ENCODE measurements at places on chromosomes 16 and 17. TPM values are rescaled to one million over a fixed set of nuclear protein-coding genes. Genes with fewer than 3 reads are reported as not detected.

- DNase-seq = no peak
- H3K4me3 ChIP-seq = no peak overlapping the region
- H3K4me1 ChIP-seq = no peaks in the 10 kb centered on the region
- no peaks in the 10 kb centered on the region for H3K36me3 ChIP-seq
- H3K27me3 ChIP-seq = peaks cover 2% of the 10 kb centered on the region
Observed at GRCh38 chr17:44664867-44665266, 8.6 kb downstream of the MEIOC start.

DNA sequence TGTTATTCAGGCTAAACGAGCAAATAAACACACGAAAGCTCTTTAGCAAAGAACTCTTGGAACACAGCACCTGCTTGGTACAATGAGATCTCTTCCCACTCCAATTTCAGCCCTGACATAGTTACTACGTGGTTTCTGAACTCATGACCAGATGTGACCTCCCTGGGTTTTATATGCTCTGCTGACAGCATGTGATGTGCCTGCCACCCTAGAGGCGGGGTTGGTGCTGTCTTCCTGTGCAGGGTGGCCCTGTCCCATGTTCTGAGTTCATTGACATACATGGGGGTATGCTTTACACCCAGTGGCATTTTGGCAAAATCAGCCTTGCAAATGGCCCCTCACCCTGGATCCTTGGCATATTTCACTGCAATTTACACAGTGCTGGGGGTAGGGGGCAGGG lies 475.3 kb upstream of the ZFHX3 start:
- H3K27me3 ChIP-seq = no peaks in the 10 kb centered on the region
- no peak overlapping the region for H3K27ac ChIP-seq
- no peak for DNase-seq
- H3K4me1 ChIP-seq = no peaks in the 10 kb centered on the region

DNA sequence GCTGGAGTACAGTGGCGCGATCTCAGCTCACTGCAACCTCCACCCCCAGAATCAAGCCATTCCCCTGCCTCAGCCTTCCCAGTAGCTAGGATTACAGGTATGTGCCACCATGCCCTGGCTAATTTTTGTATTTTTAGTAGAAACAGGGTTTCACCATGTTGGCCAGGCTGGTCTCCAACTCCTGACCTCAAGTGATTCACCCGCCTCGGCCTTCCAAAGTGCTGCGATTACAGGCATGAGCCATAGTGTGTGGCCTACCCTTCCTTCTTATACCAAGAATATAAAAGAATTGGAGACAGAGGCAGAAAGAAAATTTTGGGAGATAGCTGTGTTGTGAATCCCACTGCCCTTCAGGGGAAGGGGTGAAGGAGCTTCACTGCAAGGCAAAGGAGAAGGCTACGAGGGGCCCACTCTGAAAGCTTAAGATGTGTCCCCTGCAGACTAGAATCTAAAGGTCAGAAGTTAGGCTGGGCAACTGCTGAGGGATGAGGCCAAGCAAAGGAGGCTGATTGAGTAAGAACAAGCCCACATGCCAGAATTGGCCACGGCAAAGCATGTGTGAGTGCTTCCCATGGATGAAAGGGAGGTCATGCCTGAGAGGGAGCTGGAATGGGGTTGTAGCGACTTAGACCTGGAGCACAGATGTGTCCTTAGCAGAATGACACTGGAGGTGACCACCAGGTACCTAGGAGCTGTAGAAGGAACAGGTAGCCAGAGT lies 8.4 kb upstream of the CRYBA1 start:
- DNase-seq = no peak
- no peaks in the 10 kb centered on the region for H3K27me3 ChIP-seq
- H3K4me3 ChIP-seq = no peak overlapping the region
- no peaks in the 10 kb centered on the region for H3K36me3 ChIP-seq
- no peaks in the 10 kb centered on the region for H3K4me1 ChIP-seq

- H3K27me3 ChIP-seq = no peaks in the 10 kb centered on the region
- peak; percentile 59 for DNase-seq
Observed at GRCh38 chr17:58487589-58488427, at the start of gene HSF5. HSF5 (minus strand) TSS chr17:58488408; CDS start chr17:58488274, 134 bp downstream.

GRCh38 chr16:69747115-69747514 lies 7.6 kb downstream of the NOB1 start:
- H3K27ac ChIP-seq = no peak overlapping the region
- no peak overlapping the region for H3K4me3 ChIP-seq
- no peaks in the 10 kb centered on the region for H3K27me3 ChIP-seq
- no peaks in the 10 kb centered on the region for H3K4me1 ChIP-seq
- DNase-seq = no peak

DNA sequence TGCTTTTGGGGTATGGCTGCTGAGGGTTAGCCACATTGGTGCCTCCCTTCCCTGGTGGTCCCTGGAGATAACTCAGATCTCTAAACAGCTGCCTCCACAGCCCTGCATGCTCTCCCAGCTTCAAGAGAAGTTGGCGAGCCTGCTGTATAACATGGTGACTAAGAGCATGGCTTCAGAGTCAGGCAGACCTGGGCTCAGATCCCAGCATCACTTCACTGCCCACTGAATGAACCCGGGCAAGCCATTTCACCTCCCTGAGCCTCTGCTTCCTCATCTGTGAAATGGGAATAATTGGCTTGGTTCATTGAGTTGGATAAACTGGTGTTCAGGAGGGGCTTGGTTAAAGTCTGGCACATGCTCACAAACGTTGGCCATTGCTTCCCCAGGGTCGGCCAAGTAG lies 16.6 kb downstream of the KIF1C start:
- no peaks in the 10 kb centered on the region for H3K27me3 ChIP-seq
- H3K4me1 ChIP-seq = peaks cover 8% of the 10 kb centered on the region

GRCh38 chr16:2243781-2244180 lies 7.5 kb downstream of the DNASE1L2 start:
- no peak overlapping the region for H3K4me3 ChIP-seq
- DNase-seq = no peak
- H3K4me1 ChIP-seq = no peaks in the 10 kb centered on the region
- H3K27ac ChIP-seq = no peak overlapping the region
- no peaks in the 10 kb centered on the region for H3K27me3 ChIP-seq

DNA sequence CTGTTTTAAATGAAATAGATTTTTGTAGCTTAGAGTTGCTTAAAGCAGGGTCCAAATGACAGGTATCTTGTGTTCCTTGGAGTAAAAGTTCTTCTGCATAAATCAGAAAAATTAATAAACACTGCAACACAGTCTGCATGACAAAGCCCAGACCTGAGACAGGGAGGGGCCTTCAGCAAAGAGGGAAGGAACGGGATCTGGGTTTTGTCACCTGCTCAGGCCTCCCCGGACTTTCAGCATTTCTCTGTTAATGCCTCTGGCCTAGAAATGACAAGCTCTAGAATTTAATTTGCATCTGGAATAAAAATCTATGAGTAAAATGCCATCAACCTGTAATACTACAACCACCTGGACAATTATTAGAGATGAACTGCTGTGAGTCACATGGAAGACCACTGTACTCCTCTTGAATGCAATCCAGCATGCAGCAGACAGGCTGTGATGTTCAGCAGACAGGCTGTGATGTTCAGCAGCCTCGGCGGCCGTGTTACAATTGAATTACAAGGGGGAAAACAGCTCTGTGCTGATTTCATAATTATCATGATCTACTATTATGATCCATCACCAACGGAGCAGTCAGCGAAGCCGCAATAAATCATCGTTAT lies 170.2 kb downstream of the TOX3 start:
- no peaks in the 10 kb centered on the region for H3K27me3 ChIP-seq
- no peaks in the 10 kb centered on the region for H3K36me3 ChIP-seq
- H3K27ac ChIP-seq = no peak overlapping the region

DNA sequence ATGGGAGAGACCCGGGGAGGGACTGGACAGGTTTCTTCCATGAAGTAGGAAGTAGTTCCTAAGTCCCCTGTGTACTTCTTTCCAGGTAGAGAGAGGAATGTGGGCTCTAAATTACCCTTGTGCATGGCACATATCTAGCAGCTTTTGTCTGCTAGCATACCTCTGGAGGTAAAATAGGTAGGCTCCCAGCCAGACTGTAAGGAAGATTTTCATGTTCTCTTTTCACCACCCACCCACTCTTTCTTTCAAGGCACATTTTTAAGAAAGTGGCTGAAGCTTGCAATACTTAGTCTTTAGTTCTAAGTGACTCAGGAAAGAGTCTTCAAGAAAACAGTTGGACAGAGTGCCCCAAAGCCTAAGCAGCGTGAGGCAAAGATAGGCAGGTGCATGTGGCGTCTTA lies 9.2 kb downstream of the MINK1 start:
- H3K4me3 ChIP-seq = no peak overlapping the region
- no peak for DNase-seq
- H3K36me3 ChIP-seq = peaks cover 3% of the 10 kb centered on the region
- no peak overlapping the region for H3K27ac ChIP-seq
- no peaks in the 10 kb centered on the region for H3K27me3 ChIP-seq
- H3K4me1 ChIP-seq = peaks cover 8% of the 10 kb centered on the region

- no peak overlapping the region for H3K4me3 ChIP-seq
- H3K27ac ChIP-seq = no peak overlapping the region
- no peak for DNase-seq
- peaks cover 2% of the 10 kb centered on the region for H3K4me1 ChIP-seq
- no peaks in the 10 kb centered on the region for H3K36me3 ChIP-seq
Observed at GRCh38 chr17:73549841-73550430, 94.3 kb downstream of the SDK2 start.

GRCh38 chr17:56136301-56136700 lies 17.0 kb upstream of the ANKFN1 start:
- H3K27me3 ChIP-seq = no peaks in the 10 kb centered on the region
- H3K36me3 ChIP-seq = no peaks in the 10 kb centered on the region
- no peak for DNase-seq
- no peak overlapping the region for H3K27ac ChIP-seq
- H3K4me1 ChIP-seq = peaks cover 2% of the 10 kb centered on the region

DNA sequence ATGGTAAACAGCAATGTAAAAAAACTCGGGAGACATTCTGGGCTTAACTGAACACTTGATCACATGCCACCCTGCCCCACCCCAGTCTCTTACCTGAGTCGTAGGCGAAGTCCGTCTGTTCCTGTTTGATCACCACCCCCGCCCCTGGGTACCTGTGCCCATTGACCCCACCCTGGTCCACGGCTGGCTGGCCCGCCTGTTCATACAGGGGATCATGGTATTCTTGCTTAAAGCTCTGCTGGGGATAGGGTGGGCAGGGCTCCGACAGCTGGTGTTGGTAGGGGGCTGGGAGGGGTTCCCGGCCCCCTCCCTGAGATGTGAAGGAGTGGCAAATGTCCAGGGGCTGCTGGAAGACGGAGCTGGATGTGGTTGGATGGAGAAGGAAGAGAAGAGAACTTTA lies 13.6 kb downstream of the ETV4 start:
- H3K36me3 ChIP-seq = peaks cover 10% of the 10 kb centered on the region
- H3K4me3 ChIP-seq = no peak overlapping the region
- no peak for DNase-seq
- H3K4me1 ChIP-seq = peaks cover 7% of the 10 kb centered on the region
- H3K27ac ChIP-seq = no peak overlapping the region
- no peaks in the 10 kb centered on the region for H3K27me3 ChIP-seq

- no peak overlapping the region for H3K27ac ChIP-seq
- H3K4me1 ChIP-seq = peaks cover 4% of the 10 kb centered on the region
- H3K36me3 ChIP-seq = no peaks in the 10 kb centered on the region
- H3K27me3 ChIP-seq = no peaks in the 10 kb centered on the region
- DNase-seq = no peak
Observed at GRCh38 chr17:42865638-42866094, 14.7 kb downstream of the AOC3 start.

GRCh38 chr17:13583996-13584700 lies 17.6 kb downstream of the HS3ST3A1 start:
- no peak overlapping the region for H3K4me3 ChIP-seq
- no peaks in the 10 kb centered on the region for H3K27me3 ChIP-seq
- no peaks in the 10 kb centered on the region for H3K4me1 ChIP-seq
- DNase-seq = no peak
- no peak overlapping the region for H3K27ac ChIP-seq

GRCh38 chr16:72666267-72666666 lies 381.7 kb downstream of the ZFHX3 start:
- H3K36me3 ChIP-seq = no peaks in the 10 kb centered on the region
- no peak overlapping the region for H3K4me3 ChIP-seq
- H3K27me3 ChIP-seq = no peaks in the 10 kb centered on the region
- H3K4me1 ChIP-seq = peaks cover 10% of the 10 kb centered on the region
- DNase-seq = no peak
- no peak overlapping the region for H3K27ac ChIP-seq

DNA sequence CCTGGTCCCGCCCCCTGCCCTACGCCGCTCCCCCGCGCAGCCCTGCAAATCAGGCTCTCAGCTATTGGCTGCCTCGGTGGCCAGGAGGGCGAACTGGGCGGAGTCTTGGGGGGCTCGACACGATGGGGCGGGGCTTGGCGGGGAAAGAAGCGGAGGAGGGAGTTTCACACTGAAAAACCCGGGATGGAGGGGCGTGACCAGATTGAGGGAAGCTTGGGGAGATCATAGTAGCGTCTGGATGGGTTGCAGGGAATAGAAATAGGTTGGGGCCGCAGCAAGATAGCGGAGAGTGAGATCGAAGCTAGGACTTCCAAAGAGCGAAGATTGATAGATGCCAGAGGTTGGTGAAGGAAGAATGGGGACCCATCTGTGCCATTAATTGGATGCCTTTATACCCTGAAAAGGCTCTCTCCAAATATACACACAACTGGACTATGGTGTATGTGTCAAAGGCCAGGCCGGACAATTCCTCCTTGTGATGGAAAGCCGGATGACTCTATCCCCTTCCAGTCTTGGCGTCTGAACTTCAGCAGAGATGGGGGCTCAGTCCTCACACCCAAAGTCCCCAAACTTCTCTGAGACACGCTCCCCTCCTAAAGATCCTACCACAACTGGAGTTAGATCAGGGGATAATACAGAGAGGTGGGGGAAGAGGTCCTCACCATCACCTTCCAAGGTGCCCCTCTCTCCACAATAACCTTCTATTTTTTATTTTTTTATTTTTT lies 376 bp upstream of the STAC2 start:
- H3K4me1 ChIP-seq = peaks cover 6% of the 10 kb centered on the region
- H3K27ac ChIP-seq = no peak overlapping the region
- peaks cover 89% of the 10 kb centered on the region for H3K27me3 ChIP-seq
- no peaks in the 10 kb centered on the region for H3K36me3 ChIP-seq
- no peak overlapping the region for H3K4me3 ChIP-seq

DNA sequence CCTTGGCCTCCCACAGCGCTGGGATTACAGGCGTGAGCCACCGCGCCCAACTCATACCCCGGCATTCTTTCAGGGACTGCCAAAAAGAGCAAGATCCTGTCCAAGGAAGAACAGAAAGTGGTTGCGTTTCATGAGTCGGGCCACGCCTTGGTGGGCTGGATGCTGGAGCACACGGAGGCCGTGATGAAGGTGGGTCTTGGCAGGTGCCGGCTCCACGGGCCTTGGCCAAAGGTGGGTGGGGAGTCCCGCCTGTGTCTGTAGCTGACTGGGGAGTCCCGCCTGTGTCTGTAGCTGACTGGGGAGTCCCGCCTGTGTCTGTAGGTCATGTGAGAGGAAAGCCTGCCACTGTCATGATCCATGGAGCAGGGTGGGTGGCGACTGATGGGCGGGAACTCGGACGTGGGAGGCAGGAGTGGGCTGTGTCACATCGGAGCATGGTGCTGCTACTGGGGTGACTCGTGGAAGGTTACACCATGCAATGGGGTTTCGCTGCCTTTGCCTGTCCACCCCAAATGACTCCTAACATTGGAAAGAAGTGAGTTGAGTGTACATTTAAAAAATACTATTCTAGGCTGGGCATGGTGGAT lies 10.0 kb upstream of the RPL13 start:
- H3K27ac ChIP-seq = no peak overlapping the region
- peaks cover 16% of the 10 kb centered on the region for H3K4me1 ChIP-seq
- peaks cover 84% of the 10 kb centered on the region for H3K36me3 ChIP-seq
- no peak for DNase-seq

Gene AFMID
- 29.1 TPM for total RNA-seq

Gene NUDT21
- 79.7 TPM for total RNA-seq

Gene SLFN11
- total RNA-seq = 34.7 TPM

Gene CCT6B
- total RNA-seq = 1.3 TPM

Gene TNP2
- not detected for total RNA-seq

Gene ZNF594
- 12.2 TPM for total RNA-seq

Gene KRTAP9-2
- total RNA-seq = not detected

Measured in thymus (tissue), 14 donors.